ENCODE measurements at places on chromosomes 3 and 15. TPM values are rescaled to one million over a fixed set of nuclear protein-coding genes. Genes with fewer than 3 reads are reported as not detected.

DNA sequence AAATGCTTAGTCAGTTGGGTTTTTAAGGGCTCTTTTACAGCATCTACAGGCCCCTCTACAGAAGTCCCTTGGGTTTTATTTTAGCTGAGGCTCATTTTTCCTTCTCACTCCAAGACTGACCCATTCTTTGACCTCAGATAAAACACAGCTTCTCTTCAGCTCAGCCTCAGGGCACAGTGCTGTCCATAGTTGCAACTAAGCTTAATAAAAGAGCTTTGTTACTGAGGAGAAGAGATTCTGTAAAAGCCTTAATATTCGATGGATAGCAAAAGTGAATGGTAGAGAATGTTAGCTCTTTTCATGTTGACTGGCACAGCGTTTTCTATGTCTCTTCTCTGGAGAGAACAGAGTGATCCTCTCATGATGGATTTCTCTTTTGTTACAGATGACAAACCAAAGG, 277.9 kb downstream of the BBX start:
- no peak overlapping the region for H3K4me3 ChIP-seq
- H3K4me1 ChIP-seq = no peaks in the 10 kb centered on the region
- H3K27me3 ChIP-seq = no peaks in the 10 kb centered on the region
- peak overlapping the region; percentile 69 for H3K27ac ChIP-seq

MEIS2 gene
- 9.7 TPM for total RNA-seq

KNG1 gene
- total RNA-seq = not detected

SAMMSON gene
- 0.55 TPM for total RNA-seq

DNA sequence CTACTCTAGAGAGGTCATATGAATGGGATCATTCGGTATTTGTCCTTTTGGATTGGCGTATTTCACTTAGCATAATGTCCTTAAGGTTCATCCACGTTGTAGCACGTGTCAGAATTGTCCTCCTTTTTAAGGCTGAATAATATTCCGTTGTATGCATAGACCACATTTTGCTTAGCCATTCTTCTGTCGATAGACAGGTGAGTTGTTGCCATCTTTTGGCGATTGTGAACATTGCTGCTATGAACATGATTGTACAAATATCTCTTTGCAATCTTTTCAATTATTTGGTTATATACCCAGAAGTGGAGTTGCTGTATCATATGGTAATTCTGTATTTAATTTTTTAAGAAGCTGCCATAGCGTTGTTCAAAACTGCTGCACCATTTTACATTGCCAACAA, 52.4 kb upstream of the GOLGA8J start:
- H3K27ac ChIP-seq = no peak overlapping the region
- no peak for DNase-seq
- H3K27me3 ChIP-seq = no peaks in the 10 kb centered on the region
- no peaks in the 10 kb centered on the region for H3K4me1 ChIP-seq
- no peaks in the 10 kb centered on the region for H3K36me3 ChIP-seq

GRCh38 chr15:101477851-101478362, 11.6 kb downstream of the PCSK6 start:
- no peaks in the 10 kb centered on the region for H3K27me3 ChIP-seq
- peaks cover 5% of the 10 kb centered on the region for H3K4me1 ChIP-seq
- no peak overlapping the region for H3K27ac ChIP-seq
- H3K36me3 ChIP-seq = no peaks in the 10 kb centered on the region

DNA sequence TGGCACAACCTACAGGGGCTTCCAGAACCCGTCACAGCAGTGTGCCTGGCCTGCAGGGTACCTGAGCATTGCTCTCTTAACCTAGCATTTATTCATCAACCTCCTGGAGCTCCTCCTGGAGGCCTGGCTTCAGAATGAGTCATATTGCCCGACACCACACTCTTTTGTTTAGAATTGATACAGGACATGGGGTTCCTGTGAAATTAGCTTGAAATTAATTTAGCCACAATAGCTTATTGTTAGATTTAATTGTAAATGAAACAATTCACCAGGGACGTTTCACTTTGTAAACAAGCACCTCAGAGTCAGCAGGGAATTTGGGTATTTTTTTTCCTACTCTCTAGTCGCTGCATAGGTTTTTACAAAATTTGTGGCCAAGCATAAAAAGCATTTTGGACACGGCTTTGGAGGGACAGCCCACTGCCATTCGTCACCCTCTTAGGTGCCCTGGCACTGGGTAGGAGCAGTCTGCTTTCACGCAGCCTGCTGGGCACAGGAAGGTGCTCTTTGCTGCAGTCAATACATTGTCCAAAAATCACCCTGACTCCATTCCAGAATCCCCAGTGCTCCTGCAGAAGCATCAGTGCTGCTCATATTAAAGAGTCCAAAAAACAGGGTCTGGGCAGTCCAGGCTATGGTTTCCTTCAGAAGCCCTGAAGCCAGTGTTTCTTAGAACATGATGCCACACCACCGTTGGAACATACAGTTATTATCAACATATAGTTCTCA, 60.8 kb upstream of the MEF2A start:
- no peak overlapping the region for H3K4me3 ChIP-seq
- H3K36me3 ChIP-seq = no peaks in the 10 kb centered on the region
- H3K27me3 ChIP-seq = no peaks in the 10 kb centered on the region

DNA sequence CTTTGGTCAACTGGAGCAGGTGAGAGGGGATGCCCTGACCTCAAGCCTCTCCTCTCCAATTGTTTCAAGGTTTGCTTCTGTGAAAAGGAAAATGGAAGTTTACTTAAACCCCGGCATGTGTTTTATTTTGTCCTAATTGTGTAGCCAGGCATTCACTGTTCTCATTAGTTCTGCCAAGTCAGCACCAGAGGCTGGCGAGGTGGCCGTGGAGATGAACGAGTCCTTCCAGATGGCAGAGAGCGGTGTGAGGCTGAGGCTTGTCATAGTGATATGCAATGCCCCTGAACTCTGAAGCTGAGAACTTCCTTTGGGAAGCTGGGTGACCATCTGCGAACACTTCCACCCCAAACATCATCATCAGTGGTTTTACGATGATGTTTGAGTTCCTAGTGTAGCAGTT, 199.6 kb downstream of the TJP1 start:
- no peak overlapping the region for H3K27ac ChIP-seq
- no peaks in the 10 kb centered on the region for H3K4me1 ChIP-seq
- no peaks in the 10 kb centered on the region for H3K36me3 ChIP-seq
- no peak overlapping the region for H3K4me3 ChIP-seq
- no peaks in the 10 kb centered on the region for H3K27me3 ChIP-seq

DNA sequence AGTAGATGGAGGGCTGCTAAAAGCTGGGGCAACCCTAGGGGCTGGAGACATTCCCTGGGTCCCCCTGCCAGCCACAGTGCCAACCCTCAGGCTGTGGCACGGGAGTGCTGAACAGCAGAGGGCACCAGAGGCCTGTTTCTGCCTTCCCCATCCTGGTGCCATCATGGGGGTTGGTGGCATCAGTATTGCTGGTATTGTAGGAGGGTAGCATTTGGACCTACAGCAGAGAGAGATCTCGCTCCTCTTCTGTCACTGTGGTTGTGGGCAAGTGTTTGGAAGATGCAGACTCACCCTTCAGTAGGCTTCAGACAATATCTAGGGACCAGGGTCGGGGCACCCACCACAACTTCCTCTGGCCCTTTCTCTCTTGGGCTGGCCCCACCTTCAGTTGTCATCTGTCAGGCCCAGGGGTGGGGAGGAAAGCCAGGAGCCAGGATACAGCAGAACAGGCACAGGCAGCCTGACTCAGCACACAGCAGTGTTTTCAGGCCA, 123.5 kb downstream of the RPLP1 start:
- H3K27ac ChIP-seq = no peak overlapping the region
- no peak overlapping the region for H3K4me3 ChIP-seq
- peaks cover 14% of the 10 kb centered on the region for H3K4me1 ChIP-seq
- peaks cover 81% of the 10 kb centered on the region for H3K27me3 ChIP-seq

EID1 gene
- total RNA-seq = 112 TPM

- no peak for DNase-seq
- peaks cover 21% of the 10 kb centered on the region for H3K36me3 ChIP-seq
- no peaks in the 10 kb centered on the region for H3K27me3 ChIP-seq
- no peak overlapping the region for H3K4me3 ChIP-seq
- H3K4me1 ChIP-seq = peaks cover 3% of the 10 kb centered on the region
Measured at GRCh38 chr3:71039332-71039731, 544.2 kb downstream of the FOXP1 start.

C3orf49 gene
- not detected for total RNA-seq

DNA sequence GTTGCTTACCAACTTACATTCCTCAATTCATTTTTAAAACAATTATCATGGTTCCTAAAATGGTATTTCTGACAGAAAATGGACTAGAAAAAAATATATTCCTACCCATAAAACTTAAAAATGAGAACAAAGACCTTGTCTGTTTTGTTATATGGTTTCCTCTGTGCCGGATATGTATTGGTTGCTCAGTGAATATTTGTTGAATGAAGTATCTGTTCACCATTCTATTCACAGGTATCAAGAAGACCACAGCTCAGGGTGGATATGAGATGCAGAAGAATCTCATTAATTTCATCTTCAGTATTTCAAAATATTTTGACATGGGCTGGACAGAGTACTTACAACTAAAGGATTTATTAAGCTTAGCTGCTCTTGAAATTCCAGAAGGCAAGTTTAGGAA, 58.1 kb downstream of the TUSC7 start:
- DNase-seq = no peak
- H3K27me3 ChIP-seq = no peaks in the 10 kb centered on the region
- H3K4me1 ChIP-seq = no peaks in the 10 kb centered on the region
- no peak overlapping the region for H3K4me3 ChIP-seq

GLDN gene
- 1.7 TPM for total RNA-seq

DNA sequence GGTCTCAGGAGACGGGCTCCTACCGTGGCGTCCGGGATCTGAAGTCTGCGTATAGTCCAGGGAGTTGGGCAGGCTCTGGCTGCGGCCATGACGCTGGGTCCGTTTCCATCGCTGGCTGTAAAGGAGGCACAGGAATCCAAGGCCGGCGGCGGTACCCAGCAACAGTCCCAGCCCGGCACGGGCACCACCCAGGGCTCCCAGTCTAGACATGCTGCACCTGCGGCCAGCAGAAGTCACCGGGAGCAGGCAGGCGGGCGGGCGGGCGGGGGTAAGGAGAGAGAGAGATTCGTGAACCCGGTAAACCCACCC, 526 bp downstream of the RMDN3 start:
- H3K4me1 ChIP-seq = no peaks in the 10 kb centered on the region
- no peaks in the 10 kb centered on the region for H3K27me3 ChIP-seq
- peaks cover 33% of the 10 kb centered on the region for H3K36me3 ChIP-seq
- peak; percentile 66 for DNase-seq
- H3K4me3 ChIP-seq = peak overlapping the region; percentile 86

DNA sequence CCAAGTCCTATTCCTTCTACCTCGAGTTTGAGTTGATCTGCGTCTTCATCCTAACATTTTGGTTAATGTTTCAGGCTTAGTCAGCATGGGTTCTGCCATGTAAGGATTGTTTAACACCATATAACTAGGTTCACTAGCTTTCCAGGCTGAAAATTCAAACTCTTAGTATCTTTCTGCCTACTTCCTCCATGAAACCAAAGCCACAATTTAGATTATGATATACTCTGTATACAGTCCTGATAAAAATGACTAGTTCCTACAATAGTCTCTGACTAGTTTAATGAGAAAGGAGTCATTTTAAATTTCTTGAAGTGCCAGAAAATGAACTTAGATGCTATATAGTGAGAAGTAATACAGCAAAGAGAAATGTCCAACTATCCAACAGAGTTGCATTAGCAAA, 6.6 kb upstream of the BTLA start:
- H3K27ac ChIP-seq = no peak overlapping the region
- no peak for DNase-seq
- no peaks in the 10 kb centered on the region for H3K27me3 ChIP-seq

DNA sequence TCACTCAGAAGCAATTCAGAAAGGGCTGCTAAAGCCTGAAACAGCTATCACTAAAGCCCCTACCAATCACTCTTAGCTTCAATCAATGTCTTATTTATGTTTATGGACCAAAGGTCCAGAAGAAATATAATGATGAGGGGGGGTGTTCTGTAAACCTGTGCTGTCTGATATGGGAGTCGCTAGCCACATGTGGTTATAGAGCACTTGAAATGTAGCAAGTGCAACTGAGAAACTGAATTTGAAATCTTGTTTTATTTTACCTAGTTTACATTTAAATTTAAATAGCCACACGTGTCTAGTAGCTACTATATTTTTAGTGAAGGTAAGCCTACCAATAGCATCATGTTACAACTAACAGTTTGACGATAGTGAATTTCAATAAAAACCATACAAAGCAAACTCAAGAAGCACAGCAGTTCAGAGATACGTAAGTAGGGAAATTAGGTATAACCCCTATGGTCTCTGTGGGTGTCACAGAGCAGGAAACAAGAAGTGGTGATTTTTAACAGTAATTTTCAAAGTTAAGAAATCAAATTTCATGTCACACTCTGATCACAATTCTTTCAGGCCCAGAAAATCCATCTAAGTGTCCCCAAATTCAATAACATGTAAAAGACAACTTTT, 3.6 kb downstream of the POU1F1 start:
- DNase-seq = no peak
- no peak overlapping the region for H3K4me3 ChIP-seq
- no peak overlapping the region for H3K27ac ChIP-seq

DNA sequence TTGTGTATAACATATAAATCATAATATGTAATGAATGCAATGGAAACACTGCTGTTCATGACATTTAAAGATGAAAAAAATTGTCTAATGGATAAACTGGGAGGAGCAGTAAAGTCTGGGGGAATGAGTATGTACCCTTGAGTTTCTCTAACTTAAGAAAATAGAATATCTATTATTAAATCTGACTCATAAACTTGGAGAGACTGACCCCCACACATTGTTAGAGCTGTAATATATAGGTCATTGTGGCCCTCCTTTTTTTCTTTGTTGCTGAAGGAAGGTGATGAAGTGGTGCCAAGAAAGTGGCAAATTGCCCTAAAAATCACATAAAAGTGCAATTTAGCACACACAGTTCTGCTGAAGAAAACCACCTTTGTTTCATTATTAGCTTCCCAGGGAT, 389.8 kb upstream of the RARB start:
- H3K27ac ChIP-seq = no peak overlapping the region
- H3K4me1 ChIP-seq = peaks cover 2% of the 10 kb centered on the region
- no peak for DNase-seq
- no peaks in the 10 kb centered on the region for H3K27me3 ChIP-seq
- no peak overlapping the region for H3K4me3 ChIP-seq

OCA2 gene
- total RNA-seq = 0.54 TPM

NSMCE3 gene
- 40.8 TPM for total RNA-seq

- peaks cover 62% of the 10 kb centered on the region for H3K36me3 ChIP-seq
- no peaks in the 10 kb centered on the region for H3K4me1 ChIP-seq
- no peak for DNase-seq
- no peak overlapping the region for H3K27ac ChIP-seq
- no peaks in the 10 kb centered on the region for H3K27me3 ChIP-seq
Measured at GRCh38 chr3:124972457-124972856, 37.9 kb upstream of the MUC13 start.

- H3K27me3 ChIP-seq = no peaks in the 10 kb centered on the region
- H3K27ac ChIP-seq = no peak overlapping the region
- H3K36me3 ChIP-seq = no peaks in the 10 kb centered on the region
- DNase-seq = no peak
- H3K4me3 ChIP-seq = no peak overlapping the region
Measured at GRCh38 chr15:90705212-90705611, 11.9 kb upstream of the BLM start.
